ENCODE measurements at places on chromosomes 6 and 20.

- no peak for DNase-seq
Observed at GRCh38 chr20:53804920-53805894, 211.6 kb upstream of the ZNF217 start.

GRCh38 chr6:25477006-25477590, 174.9 kb upstream of the SCGN start:
- no peak for DNase-seq

DNA sequence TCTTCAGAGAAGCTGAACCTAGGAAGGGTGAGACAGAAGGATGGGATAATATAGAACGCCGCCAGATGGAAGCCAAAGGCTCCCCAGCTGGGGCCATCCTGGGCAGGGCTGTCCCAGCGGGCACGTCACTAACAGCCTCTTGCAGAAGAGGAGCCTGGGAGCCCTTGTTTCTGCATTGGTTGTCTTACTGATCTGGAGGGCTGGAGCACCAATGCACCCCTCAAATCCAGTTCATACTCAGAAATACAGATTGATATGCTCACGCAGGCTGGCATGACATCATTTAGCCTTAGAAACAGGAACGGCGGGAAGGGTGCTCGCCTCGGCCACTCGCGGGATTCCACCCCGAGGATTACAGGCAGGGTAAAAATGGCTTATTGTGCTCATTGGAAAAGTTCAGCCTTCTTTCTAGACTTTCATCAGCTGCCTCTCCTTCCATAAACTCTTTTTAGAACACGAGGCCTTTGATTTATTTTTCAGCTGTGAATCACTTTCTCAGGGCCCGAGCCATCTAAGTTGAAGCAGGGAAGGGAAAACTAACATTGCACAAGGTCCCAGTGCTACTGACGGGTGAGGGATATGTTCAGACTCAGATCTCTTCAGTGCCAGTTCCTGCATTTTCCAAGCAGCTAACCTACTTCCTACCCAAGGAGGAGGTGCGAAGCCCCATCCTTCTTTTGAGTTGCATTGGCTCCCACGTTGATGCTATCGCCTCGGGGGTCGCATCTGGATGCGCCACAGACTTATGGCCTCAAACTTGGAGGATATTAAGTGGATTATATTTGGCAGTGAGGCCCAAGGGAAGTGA, 82.3 kb downstream of the GMPR start:
- DNase-seq: no peak

GRCh38 chr6:151335930-151336329, 55.4 kb downstream of the ZBTB2 start:
- no peak for DNase-seq

DNA sequence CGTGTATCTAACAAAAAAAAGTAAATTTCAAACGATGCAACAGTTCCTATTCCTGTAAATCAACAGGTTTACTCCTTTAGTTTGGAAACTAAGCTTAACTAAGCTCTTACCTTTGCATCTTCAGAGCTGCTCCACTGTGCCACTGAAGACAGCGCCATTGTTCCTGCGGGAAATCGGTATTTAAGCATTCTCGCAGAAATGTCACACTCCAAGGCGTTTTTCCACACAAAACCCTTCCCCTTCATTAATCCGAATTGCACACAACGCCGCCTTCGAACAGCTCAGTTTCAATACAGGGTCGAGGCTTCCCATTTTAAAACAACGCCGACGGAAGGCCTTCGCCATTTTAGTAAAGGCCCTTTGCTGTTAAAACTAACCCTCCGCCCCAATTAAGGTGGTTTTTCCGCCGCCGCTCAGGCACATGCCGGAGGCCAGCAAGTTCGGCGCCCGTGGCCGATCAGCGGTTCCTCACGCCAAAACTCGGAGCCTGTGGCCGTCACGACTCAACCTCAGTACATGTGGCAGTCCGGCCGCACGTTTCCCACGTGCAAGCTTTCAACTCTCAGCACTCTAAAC, 35.4 kb upstream of the SYNCRIP start:
- no peak for DNase-seq

All from activated naive CD8-positive, alpha-beta T cell treated with anti-CD3 and anti-CD28 coated beads for 36 hours (primary cell).